ENCODE measurements at places on chromosomes 4 and X. TPM values are rescaled to one million over a fixed set of nuclear protein-coding genes. Genes with fewer than 3 reads are reported as not detected.

DNA sequence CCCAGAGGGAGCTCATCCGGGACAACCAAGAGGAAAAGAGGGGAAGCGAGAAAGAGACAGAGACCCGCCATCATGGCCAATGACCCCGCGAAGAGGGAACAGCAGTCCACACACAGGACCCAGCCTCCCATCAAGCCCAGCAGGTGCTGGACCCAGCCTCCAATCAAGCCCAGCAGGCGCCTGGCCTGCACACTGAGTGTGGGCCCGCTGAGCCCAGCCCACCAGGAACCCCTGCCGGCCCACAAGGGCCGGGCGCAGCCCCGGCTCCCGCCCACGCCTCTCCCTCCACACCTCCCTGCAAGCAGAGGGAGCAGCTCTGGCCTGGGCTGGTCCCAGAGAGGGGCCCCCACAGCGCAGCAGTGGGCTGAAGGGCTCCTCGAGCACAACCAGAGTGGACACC lies 391.1 kb downstream of the IDS start:
- H3K27me3 ChIP-seq = no peaks in the 10 kb centered on the region
- H3K27ac ChIP-seq = no peak overlapping the region
- no peak for DNase-seq

- H3K4me1 ChIP-seq = peaks cover 7% of the 10 kb centered on the region
- H3K36me3 ChIP-seq = no peaks in the 10 kb centered on the region
- peak; percentile 73 for DNase-seq
These were observed 1.0 kb downstream of the CNOT6L start for GRCh38 chr4:77818073-77818601.

- no peak overlapping the region for H3K4me3 ChIP-seq
- no peak overlapping the region for H3K27ac ChIP-seq
- DNase-seq = no peak
- no peaks in the 10 kb centered on the region for H3K27me3 ChIP-seq
- H3K36me3 ChIP-seq = no peaks in the 10 kb centered on the region
- no peaks in the 10 kb centered on the region for H3K4me1 ChIP-seq
These were observed 199.8 kb upstream of the SFRP2 start for GRCh38 chr4:153988492-153989363.

- no peak overlapping the region for H3K27ac ChIP-seq
- H3K4me3 ChIP-seq = no peak overlapping the region
- H3K4me1 ChIP-seq = no peaks in the 10 kb centered on the region
- H3K36me3 ChIP-seq = no peaks in the 10 kb centered on the region
- no peak for DNase-seq
These were observed 34.7 kb downstream of the RTL3 start for GRCh38 chrX:78624426-78624825.

DNA sequence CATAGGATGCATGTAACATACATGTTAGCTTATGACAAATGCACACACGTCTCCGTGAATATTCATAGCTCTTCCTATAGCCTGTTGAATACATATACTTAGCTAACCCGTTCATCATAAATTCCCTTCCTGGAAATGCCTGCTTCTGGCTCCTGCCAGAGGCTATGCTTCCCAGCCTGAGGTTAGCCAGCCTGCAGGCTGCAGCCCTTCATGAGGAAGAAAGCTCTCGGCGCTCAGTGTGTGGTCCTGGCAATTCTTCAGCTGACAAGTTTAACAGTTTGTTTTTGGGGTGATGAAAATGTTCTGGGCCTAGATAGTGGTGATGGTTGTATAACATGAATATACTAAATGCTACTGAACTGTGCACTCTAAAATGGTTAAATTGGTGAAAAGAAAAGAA lies 48.8 kb upstream of the MAN2B2 start:
- no peak for DNase-seq
- no peak overlapping the region for H3K27ac ChIP-seq
- no peak overlapping the region for H3K4me3 ChIP-seq
- H3K36me3 ChIP-seq = no peaks in the 10 kb centered on the region

- H3K27me3 ChIP-seq = no peaks in the 10 kb centered on the region
- no peaks in the 10 kb centered on the region for H3K36me3 ChIP-seq
- H3K4me3 ChIP-seq = no peak overlapping the region
- H3K27ac ChIP-seq = no peak overlapping the region
These were observed 48.4 kb downstream of the IL15 start for GRCh38 chr4:141684785-141685184.

GRCh38 chr4:38560768-38561558 lies 103.0 kb upstream of the KLF3 start:
- H3K4me1 ChIP-seq = no peaks in the 10 kb centered on the region
- H3K27ac ChIP-seq = no peak overlapping the region
- no peak for DNase-seq

- no peak overlapping the region for H3K4me3 ChIP-seq
- no peaks in the 10 kb centered on the region for H3K27me3 ChIP-seq
- no peaks in the 10 kb centered on the region for H3K36me3 ChIP-seq
- H3K27ac ChIP-seq = no peak overlapping the region
- DNase-seq = peak; percentile 30
These were observed 988.7 kb downstream of the FAM133A start for GRCh38 chrX:94662689-94663088.

- H3K36me3 ChIP-seq = no peaks in the 10 kb centered on the region
- H3K4me1 ChIP-seq = no peaks in the 10 kb centered on the region
- H3K4me3 ChIP-seq = no peak overlapping the region
- no peak for DNase-seq
- no peaks in the 10 kb centered on the region for H3K27me3 ChIP-seq
These were observed 56.7 kb upstream of the HGFAC start for GRCh38 chr4:3384771-3385710.

DNA sequence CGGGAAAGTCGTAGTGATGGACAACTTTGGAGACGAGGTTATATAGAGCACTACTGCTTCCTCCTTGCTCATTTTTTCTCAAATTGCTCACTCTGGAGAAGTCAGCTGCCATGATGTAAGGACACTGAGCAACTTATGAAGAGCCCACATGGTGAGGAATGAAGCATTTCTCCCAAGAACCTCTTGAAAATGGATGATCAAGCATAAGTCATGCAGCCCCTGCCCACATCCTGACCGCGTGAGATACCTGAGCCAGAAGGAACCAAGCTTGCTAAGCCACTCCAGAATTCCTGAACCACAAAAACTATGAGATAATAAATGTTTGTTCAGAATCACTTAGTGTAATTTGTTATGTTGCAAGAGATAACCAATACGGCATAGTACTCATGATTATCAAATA lies 42.8 kb downstream of the PDE5A start:
- no peaks in the 10 kb centered on the region for H3K27me3 ChIP-seq
- DNase-seq = no peak
- no peaks in the 10 kb centered on the region for H3K4me1 ChIP-seq
- no peak overlapping the region for H3K4me3 ChIP-seq
- H3K27ac ChIP-seq = no peak overlapping the region
- no peaks in the 10 kb centered on the region for H3K36me3 ChIP-seq

DNA sequence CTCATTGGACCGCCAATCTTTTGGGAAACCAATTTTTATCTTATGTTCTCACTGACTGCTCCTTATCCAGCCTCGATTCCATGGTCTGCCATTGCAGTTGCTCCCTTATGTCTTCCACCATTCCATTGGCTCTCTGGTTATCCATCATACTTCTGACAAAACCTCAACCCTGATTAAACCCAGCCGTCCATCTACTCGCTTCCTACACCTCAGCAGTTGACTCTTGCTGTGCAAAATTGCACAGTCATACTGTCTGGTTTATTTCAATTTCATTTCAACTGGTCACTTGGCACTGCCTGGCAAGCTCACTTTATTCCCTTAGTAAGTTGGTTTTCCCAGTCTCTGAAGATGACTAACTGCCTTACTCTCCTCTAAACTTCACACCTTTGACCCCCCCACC lies 26.2 kb downstream of the ARL9 start:
- H3K36me3 ChIP-seq = no peaks in the 10 kb centered on the region
- no peaks in the 10 kb centered on the region for H3K27me3 ChIP-seq
- DNase-seq = no peak
- H3K27ac ChIP-seq = no peak overlapping the region
- H3K4me3 ChIP-seq = no peak overlapping the region
- no peaks in the 10 kb centered on the region for H3K4me1 ChIP-seq

GRCh38 chrX:154355776-154356140 lies 18.7 kb downstream of the FLNA start:
- no peak overlapping the region for H3K4me3 ChIP-seq
- DNase-seq = no peak
- no peak overlapping the region for H3K27ac ChIP-seq
- no peaks in the 10 kb centered on the region for H3K4me1 ChIP-seq
- H3K27me3 ChIP-seq = no peaks in the 10 kb centered on the region
- H3K36me3 ChIP-seq = peaks cover 3% of the 10 kb centered on the region

DNA sequence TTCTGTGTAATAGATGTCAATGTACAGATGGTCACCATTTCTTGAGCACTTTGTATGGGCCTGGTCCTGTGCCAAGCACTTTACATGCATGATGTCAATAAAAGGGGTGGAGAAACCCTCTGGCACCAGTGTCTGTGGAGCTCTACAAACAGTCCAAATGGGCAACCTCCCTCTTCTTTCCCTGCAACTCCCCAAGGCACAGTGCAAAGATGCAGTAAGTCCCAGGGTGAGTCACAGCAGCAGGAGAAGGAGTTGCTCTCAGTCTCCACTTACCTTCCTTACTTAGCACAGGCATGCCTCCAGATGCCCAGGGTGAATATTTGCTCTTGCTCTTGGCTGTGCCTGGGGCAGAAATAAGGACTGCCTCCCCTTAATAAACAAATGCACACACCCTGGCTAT lies 4.3 kb downstream of the OCIAD2 start:
- peaks cover 15% of the 10 kb centered on the region for H3K4me1 ChIP-seq
- no peak overlapping the region for H3K27ac ChIP-seq

DNA sequence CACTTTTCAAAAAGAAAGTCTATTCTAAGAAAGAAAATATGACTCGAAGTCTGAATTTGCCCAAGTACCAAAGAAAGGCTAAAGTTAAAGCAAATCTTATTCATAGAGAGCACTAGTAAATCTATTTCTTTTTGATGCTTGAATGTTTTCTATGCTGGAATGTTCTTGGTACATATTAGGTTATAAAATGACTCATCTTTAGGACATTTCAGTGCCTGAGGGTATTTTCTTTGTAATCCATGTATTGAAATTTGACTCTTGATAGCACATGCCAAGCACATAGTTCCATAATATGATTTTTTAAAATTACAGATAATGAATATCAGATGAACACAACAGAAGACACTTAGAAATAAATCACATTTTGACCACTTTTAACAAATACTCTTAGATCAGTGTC lies 232.8 kb downstream of the TRIML1 start:
- peaks cover 14% of the 10 kb centered on the region for H3K4me1 ChIP-seq
- H3K36me3 ChIP-seq = no peaks in the 10 kb centered on the region
- H3K27ac ChIP-seq = no peak overlapping the region
- peak; percentile 5 for DNase-seq

- H3K27ac ChIP-seq = no peak overlapping the region
- H3K27me3 ChIP-seq = no peaks in the 10 kb centered on the region
- H3K4me1 ChIP-seq = peaks cover 18% of the 10 kb centered on the region
These were observed 41.3 kb upstream of the IGFBP7 start for GRCh38 chr4:57151481-57151880.

DNA sequence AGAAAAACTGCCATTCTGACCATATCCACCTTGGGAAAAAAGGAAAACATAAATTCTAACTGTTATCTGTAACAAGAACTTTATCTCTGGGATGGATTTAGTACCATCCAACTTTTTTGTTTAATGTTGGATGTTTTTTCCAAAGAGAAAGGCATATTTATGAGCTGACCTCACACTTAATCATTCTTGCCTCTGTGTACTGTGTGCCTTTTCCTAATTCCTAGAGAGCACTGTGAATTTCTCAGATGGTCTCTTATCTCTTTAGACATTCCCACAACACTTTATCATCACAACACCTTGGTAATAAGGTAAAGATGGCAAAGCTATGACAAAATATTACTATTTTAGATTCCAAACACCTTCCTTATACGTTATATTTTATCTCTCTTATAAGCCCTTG lies 126.2 kb downstream of the COL4A6 start:
- DNase-seq = no peak
- no peaks in the 10 kb centered on the region for H3K36me3 ChIP-seq
- H3K27ac ChIP-seq = peak overlapping the region; percentile 51
- no peak overlapping the region for H3K4me3 ChIP-seq
- H3K4me1 ChIP-seq = peaks cover 51% of the 10 kb centered on the region
- no peaks in the 10 kb centered on the region for H3K27me3 ChIP-seq

DNA sequence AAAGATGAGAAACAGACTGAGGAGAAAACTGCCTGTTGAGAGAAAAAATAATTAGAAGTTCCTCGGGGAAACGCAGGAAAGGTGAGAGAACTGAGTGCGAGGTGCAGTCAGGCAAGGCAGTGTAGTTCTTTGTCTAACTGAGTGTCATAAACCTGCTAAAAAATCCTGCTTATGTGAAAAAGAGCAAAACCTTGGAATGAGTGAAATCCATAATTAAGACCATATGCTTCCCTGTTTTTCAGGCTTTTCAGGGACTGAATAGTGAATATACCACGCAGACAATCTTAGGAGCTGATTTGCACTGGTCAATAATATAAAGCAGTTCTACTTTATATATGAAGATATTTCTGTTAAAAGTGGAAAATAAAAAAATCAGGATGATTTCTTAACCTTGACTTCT lies 104.9 kb downstream of the RASGEF1B start:
- no peaks in the 10 kb centered on the region for H3K36me3 ChIP-seq
- H3K27ac ChIP-seq = no peak overlapping the region
- no peak for DNase-seq
- no peaks in the 10 kb centered on the region for H3K4me1 ChIP-seq
- no peaks in the 10 kb centered on the region for H3K27me3 ChIP-seq

- H3K4me1 ChIP-seq = no peaks in the 10 kb centered on the region
- no peak overlapping the region for H3K4me3 ChIP-seq
- no peaks in the 10 kb centered on the region for H3K36me3 ChIP-seq
- no peaks in the 10 kb centered on the region for H3K27me3 ChIP-seq
- no peak for DNase-seq
These were observed 232.9 kb downstream of the DHRSX start for GRCh38 chrX:2267890-2268289.

DNA sequence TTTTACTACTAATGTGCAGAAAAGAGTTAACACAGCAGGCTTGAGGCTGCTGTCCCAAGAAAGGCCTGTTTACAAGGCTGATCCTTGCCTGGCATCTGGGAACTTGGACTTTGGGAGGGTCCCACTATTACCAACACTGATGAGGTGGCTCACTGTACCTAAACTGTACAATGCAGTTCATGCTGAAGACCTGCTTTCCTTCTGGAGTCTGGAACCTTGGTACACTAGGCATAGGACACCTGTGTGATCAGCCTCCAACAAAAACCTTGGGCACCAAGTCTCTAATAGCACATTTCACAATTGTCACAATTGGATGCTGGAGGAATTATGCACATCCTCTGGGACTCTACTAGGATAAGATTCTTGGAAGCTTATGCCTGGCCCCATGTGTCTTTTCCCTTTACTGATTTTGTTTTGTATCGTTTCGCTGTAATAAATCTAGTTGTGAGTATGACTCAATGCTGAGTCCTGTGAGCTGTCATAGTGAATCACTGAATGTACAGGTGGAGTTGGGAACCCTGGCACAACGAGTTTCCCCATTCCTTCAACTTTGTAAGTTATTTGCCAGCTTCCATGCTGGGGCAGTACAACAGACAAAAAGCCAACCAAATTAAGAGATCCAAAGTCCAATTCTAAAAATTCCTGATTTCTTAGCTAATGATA lies 45.9 kb downstream of the TEC start:
- no peaks in the 10 kb centered on the region for H3K36me3 ChIP-seq
- no peak for DNase-seq
- no peak overlapping the region for H3K4me3 ChIP-seq
- H3K27ac ChIP-seq = no peak overlapping the region
- no peaks in the 10 kb centered on the region for H3K4me1 ChIP-seq

The MAGEA2 gene
- not detected for total RNA-seq

The ATP5ME gene
- 257 TPM for total RNA-seq

The PPARGC1A gene
- total RNA-seq = 0.09 TPM

The FAM47B gene
- not detected for total RNA-seq

The KIF4A gene
- 39.6 TPM for total RNA-seq

The DMD gene
- 47.2 TPM for total RNA-seq

The FGF13 gene
- 7.1 TPM for total RNA-seq

The UGT2B17 gene
- total RNA-seq = 0.19 TPM

The BTK gene
- total RNA-seq = not detected

The CXCL6 gene
- total RNA-seq = not detected

The TMEM187 gene
- 4.9 TPM for total RNA-seq

The MAGEB1 gene
- total RNA-seq = not detected

The EVC2 gene
- not detected for total RNA-seq
